Stimulated activated CD4-positive, alpha-beta T cell treated with anti-CD3 and anti-CD28 coated beads, TNF-alpha, amount 100 ng/mL, for 4 hours (primary cell): ENCODE measurements at places on chromosomes 4 and X.

- no peak for DNase-seq
Measured at GRCh38 chr4:93767917-93768316, 60.6 kb upstream of the ATOH1 start.

- DNase-seq, result no peak
Measured at GRCh38 chr4:94516999-94517398, 65.3 kb downstream of the PDLIM5 start.

GRCh38 chr4:94660614-94661013, 97.1 kb upstream of the BMPR1B start:
- no peak for DNase-seq

- DNase-seq, result no peak
Measured at GRCh38 chr4:53956053-53956452, 108.4 kb downstream of the CHIC2 start.

GRCh38 chrX:20397587-20397986, 130.9 kb upstream of the RPS6KA3 start:
- no peak for DNase-seq

DNA sequence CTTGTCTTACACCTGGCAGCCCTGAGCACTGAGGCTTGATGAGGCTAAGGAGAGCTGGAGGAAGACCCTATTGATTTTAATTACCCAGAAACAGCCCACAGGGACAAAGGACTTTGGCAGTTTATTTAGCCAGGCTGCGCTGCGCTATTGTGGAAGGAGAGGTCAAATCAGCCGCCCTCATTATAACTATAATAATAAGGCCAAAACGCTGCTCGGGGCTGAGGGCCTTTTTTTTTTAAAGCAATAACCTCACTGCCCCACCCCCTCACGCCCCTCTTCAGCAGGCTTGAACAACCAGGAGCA, 60.6 kb upstream of the NKX1-1 start:
- DNase-seq, result no peak

- no peak for DNase-seq
Measured at GRCh38 chrX:133971586-133971985, 13.8 kb downstream of the GPC3 start.

GRCh38 chrX:136322064-136322463, 21.3 kb downstream of the ADGRG4 start:
- no peak for DNase-seq

DNA sequence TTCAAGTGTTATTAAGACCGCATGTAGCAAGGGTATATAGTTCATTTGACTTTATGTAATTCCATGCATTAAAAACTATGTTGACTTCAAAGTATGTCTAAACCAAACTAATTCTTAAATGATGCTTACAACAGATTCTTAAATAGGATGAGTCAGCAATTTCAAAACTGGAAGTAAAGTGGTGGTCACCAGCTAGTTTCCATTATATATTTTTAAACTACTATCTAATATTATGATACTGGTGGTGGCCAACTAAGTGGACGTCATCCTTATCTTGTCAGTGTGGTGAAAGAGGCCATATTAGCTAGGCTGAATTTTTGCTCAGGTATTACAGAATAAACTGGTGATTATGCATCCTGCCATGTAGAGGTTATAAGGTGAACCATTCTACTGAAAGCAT, 1.2 kb downstream of the IL15 start:
- no peak for DNase-seq

DNA sequence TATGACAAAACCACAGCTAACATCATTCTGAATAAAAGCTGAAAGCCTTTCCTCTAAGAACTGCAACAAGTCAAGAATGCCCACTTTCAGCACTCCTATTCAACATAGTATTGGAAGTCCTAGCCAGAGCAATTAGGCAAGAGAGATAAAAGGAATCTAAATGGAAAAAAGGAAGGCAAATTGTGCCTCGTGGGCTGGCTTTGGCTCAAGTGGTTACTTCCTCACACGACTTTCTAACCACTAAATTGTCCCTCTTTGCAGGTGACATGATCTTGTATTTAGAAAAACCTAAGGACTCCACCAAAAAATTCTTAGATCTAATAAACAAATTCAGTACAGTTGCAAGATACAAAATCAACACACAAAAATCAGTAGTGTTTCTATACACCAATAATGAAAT, 57.2 kb downstream of the SCML2 start:
- no peak for DNase-seq

DNA sequence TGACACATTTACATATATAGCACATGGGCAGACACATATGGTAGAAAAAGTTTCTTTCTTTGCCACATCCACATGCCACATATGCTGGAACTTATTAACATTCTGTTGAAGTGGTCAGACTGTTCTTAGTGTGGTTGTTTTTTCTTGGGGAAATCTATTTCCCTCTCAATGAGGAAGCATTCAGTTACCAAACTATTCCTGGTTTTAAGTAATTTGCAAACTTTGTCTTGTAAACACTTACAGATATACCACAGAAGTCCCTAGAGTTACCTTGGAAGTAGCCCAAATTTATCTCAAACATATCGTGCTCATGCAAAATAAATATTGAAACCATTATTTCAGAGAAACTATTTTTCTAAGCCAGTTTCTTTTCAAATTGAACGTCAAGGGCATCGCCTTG, 625.5 kb upstream of the INTU start:
- no peak for DNase-seq

- no peak for DNase-seq
Measured at GRCh38 chrX:39301036-39301435, 499.8 kb downstream of the MID1IP1 start.

GRCh38 chr4:158042591-158043030, 130.2 kb downstream of the GASK1B start:
- no peak for DNase-seq

DNA sequence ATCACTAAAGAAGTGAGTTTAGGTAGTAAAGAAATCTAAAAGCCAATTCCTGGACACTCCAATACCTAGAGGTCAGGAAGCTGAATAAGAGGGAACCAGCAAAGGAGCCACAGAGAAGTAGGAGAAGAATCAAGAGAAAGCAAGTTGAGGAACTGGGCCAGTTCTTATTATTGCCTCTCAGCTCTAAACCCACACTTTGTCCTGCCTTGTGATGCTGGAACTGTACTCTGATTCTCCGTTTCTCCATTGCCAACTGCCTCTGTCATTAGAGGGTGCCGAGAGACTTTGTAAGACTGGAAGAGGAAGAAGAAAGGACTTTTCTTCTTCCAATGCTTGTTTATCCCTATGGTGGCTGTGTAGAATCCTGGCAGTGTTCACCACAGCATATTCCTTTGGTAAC, 38.6 kb downstream of the NSUN7 start:
- DNase-seq, result no peak

- DNase-seq, result no peak
Measured at GRCh38 chr4:94452476-94453371, 982 bp downstream of the PDLIM5 start.

DNA sequence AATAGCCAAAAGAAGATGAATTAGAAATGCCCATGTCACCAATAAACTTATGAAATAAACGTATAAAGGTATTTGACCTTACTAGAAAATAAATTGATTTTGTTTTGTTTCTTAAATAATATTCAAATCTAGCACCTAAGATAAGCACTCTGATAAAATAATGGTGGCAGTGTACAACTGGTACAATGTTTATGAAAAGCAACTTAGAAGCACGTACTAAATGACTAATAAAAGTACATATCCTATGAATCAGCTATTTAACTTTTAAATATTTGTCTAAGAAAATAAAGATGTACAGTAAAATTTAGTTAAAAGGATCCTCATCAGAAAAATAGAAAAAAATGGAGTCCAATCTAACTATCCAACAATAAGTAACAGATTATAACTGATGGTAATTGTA, 6.7 kb downstream of the MANBA start:
- no peak for DNase-seq

GRCh38 chrX:119688911-119689321, 4.1 kb downstream of the SEPTIN6 start:
- DNase-seq, result no peak

DNA sequence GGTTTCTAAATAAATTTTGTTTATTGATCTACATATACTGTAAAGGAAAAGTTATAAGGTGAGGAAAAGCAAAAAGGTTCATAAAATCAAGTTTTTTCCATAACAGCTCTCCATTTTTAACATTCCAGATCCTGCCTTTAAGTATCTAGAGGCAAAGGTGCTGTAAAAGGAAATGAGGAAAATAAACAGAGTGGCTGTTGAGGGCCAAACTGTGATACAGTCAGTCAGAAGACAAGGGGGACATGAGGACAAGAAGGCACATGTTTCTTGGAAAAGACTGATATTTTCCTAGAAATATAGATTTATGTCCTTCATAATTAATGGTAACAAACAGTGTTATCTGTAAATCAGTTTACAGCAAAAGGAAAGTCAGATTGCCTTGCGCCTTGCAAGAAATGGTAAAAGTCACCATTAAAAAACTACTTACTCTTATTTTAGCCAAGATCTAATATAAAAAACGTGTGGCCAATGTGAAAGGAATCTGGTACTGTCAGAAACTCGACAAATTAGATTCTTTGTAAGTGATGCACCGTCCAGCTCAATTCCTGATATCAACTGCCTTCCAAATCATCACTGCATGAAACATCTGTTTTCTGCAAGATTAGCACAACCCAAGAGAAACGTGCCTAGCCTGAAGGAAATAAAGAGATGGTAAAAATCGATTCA, 34.0 kb upstream of the VEGFD start:
- DNase-seq, result no peak

DNA sequence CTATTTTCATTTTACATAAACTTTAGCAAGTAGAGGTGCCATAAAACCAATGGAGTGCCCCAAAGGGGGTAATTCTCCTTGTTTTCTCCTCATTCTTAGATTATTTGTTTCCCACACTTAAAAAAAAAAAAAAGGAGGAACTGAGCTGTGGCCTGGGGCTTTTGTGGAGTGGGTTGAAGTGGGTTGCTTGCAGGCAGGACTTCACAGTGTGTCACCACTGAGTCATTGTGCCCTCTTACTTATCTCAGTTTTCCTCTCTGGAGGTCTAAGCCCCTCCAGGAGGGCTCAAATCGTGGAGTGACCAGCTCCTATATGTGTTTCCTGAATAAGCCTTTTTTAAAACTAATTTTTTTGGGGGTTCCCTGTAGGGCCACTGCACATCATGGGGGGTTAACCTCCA, 69.0 kb downstream of the SLC16A2 start:
- DNase-seq, result no peak

GRCh38 chrX:38112566-38112965, 106.2 kb downstream of the SYTL5 start:
- no peak for DNase-seq

DNA sequence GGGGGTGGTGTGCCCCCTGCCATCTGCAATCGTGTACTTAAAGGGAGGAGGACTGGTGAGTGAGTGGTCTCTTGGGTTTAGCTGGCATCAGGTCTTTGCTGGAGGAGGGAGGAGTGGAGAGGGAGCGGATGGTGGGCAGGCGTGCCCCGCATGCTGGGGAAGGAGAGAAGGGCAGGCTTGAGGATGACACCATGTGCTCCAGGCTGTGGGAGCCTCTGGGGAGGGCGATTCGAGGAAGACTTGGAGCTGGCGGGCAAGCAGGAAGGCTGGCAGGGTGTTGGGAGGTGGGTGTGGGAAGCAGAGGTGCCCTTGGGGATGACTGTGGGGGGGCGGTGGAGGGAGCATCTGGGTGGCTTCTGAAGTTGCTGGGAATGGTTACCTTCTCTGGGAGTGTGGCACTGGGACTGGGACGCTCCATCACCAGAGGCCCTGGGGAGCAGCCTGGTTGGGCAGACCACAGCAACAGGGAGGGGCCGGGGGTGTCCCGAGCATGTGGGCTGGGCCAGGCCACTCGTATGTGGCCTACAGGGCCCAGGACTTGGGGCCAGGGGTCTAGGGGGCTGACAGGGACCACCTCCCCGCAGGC, 30.8 kb upstream of the AFAP1 start:
- no peak for DNase-seq

- DNase-seq, result no peak
Measured at GRCh38 chrX:150607201-150607600, 38.8 kb downstream of the MTM1 start.

GRCh38 chr4:163959932-163960331, 465.4 kb downstream of the TMA16 start:
- DNase-seq, result no peak

DNA sequence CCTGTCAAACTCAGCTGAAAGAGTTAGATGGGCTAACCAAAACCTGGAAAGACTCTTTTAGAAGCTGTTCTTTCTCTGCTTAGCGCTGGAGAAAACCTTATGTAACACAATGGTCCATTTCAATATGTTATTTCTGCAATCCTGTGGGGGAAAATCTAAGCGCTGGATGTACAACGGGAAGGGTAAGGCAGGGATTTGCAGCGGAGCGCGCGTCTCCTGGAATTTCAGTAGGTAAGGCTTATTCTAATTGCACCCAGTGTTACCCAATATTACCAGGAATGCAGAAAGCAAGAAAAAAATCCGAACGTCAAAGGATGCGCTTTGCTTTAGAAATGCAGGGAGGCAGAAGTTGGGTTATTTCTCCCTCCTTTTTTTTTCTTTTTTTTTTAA, 2.0 kb downstream of the HS3ST1 start:
- no peak for DNase-seq

DNA sequence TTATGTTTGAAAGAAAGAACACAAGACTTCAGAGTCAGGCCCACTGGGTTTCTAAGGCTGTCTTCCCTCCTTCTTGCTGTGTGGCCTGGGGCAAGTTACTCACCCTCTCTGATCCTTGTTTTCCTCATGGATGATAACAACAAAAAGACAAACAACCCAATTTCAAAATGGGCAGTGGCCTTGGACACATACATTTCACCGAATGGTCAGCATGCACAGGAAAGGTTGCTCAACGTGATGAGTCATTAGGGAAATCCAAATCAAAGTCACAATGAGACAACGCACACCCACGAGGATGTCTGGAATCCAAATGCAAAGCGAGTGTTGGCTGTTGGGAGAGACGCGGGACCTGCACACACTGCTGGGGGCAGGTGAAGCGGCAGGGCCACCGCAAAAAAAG, 50.8 kb upstream of the PPP2R2C start:
- no peak for DNase-seq

GRCh38 chr4:174805746-174806145, 23.3 kb downstream of the GLRA3 start:
- DNase-seq, result no peak

DNA sequence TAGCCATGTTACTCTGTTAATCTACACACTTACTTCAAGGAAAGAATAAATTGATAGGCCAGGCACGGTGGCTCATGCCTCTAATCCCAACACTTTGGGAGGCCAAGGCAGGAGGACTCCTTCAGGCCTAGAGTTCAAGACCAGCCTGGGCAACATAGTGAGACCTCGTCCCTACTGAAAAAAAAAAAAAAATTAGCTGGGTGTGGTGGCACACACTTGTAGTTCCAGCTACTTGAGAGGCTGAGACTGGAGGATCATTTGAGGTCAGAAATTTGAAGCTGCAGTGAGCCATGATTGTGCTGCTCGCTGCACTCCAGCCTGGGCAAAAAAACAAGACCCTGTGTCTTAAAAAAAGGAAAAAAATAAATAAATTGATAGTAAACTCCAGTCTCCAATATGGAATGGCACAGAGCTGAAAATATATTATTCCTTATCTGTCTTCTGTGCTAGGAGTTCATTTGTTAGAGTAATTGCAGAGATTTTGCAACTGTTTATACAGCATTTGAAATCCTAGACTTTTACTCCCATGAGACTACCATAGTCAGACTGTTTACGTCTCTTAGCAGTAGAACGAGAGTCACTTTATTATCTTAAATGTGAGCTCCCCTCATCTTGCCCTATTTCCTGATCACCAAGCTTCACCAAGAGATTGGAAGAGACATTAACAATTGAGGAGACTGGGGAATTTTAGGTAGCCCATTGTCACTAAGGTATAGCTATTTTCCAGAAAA, 18.8 kb upstream of the TMEM131L start:
- DNase-seq, result no peak

GRCh38 chr4:132195176-132195575, 953.9 kb upstream of the PCDH10 start:
- DNase-seq, result no peak
